Left ventricle myocardium inferior (tissue), 1 donor: ENCODE measurements at places on chromosomes 16 and 17. TPM values are rescaled to one million over a fixed set of nuclear protein-coding genes. Genes with fewer than 3 reads are reported as not detected.
A peak's percentile ranks its signal among the peaks of the same experiment; 100 is the strongest.

DNA sequence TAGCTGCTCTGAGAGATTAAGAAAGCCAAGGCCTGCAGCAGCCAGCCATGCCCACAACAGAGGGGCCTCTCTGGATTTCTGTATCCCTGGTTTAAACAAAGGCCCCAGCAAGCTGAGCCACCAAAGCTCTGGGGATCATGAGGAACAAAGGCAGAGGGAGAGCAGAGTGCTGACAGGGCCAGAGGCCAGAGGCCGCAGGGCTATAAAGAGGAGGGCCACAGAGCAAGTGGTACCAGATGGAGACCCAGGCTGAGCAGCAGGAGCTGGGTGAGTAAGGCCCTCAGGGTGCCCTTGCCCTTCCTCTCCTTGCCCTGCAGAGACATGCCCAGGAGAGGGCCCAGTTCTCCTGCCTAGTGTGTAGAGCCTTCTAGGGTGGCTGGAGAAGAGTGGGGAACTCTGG, at the start of gene CRYBA1:
CRYBA1 (plus strand) TSS at position 232 of the 400 bp plus-strand sequence; CDS start at position 237, 5 bp downstream.
- peaks cover 4% of the 10 kb centered on the region for H3K4me1 ChIP-seq
- no peak within 1 kb of the TSS for H3K4me3 ChIP-seq
- no peaks in the 10 kb centered on the region for H3K27me3 ChIP-seq
- no peaks in the 10 kb centered on the region for H3K36me3 ChIP-seq
- DNase-seq = no peak

The CCDC47 gene
- 79.6 TPM for total RNA-seq

DNA sequence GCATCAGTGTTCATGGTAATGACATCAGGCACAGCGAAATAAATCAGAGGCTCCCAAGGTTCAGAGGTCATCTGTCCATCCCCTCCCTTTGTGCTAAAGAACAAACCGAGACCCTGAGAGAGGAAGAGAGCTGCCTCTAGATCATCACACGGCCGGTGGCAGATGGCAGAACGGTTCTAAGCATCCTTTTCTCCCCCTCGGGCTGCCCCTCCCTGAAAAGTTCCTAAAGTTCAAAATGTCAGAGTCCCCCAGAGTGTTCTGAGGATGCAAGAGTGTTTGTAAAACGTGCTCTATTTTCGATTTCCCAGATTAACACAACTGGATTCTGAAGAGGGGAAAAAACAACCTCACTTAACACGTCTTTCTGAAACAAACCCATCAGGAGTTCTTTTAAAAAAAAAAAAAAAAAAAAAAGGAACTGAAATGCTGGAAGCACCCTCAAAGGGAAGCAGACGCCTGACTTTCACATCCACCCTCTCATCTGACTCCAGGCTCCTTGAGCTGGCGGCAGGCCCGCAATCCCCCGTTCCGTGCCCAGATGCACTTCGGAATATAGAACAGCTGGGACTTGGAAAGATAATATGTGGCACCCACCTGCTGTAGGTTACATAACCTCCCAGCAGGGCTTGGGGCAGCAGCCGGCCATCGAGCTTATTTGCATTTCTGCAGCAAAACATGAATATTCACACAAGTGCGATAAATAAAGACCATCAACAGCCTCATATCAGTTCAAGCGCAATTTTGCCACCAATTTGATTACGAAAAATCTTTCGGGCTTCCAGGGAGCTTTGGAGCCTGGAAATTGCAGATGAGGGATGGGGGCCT, 115.5 kb upstream of the SMURF2 start:
- peaks cover 71% of the 10 kb centered on the region for H3K4me1 ChIP-seq
- H3K4me3 ChIP-seq = peak overlapping the region; percentile 72
- H3K27me3 ChIP-seq = peaks cover 51% of the 10 kb centered on the region
- H3K36me3 ChIP-seq = no peaks in the 10 kb centered on the region

The NPB gene
- total RNA-seq = 0.19 TPM

- H3K4me3 ChIP-seq = no peak within 1 kb of the TSS
- peak; percentile 61 for DNase-seq
Observed at GRCh38 chr17:41301916-41302901, at the start of gene KRTAP29-1. Gene KRTAP29-1 (minus strand): TSS chr17:41302851. CDS start chr17:41302851, 0 bp downstream.
